ENCODE measurements at places on chromosomes 13 and 19.

DNA sequence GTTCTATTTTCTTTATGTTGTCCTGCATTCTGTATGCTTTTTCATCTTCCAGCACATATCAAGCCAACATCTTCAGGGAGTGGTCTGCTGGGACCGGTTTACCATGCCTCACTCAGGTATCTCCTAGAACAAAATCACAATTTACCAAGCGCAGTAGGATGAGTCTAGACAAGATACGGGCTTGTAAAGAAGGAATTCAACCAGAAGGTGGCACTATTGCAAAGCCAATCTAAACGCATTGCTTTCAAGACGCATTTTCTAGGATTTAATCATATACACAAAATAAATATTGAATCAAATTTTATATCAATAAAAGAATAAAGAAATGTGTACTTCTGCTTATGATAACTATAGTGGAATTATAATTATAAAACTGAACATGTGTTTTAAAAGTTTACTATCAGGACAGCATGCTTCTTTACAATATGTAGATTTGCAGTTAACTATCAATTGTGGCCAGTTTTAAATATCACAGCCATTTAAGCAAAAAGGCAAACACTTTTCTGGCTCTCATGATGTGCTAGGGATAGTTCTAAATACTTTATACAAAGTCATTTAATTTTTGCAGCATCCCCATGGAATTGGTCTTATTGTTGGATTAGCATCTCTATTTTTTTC, 16.1 kb upstream of the TPP2 start:
- no peak for DNase-seq

GRCh38 chr13:44978328-44978727, 10.9 kb downstream of the NUFIP1 start:
- no peak for DNase-seq

- no peak for DNase-seq
These were observed 822 bp downstream of the ADPRHL1 start for GRCh38 chr13:113452466-113452865.

- no peak for DNase-seq
These were observed 7.7 kb upstream of the LGALS7 start for GRCh38 chr19:38781058-38781457.

DNA sequence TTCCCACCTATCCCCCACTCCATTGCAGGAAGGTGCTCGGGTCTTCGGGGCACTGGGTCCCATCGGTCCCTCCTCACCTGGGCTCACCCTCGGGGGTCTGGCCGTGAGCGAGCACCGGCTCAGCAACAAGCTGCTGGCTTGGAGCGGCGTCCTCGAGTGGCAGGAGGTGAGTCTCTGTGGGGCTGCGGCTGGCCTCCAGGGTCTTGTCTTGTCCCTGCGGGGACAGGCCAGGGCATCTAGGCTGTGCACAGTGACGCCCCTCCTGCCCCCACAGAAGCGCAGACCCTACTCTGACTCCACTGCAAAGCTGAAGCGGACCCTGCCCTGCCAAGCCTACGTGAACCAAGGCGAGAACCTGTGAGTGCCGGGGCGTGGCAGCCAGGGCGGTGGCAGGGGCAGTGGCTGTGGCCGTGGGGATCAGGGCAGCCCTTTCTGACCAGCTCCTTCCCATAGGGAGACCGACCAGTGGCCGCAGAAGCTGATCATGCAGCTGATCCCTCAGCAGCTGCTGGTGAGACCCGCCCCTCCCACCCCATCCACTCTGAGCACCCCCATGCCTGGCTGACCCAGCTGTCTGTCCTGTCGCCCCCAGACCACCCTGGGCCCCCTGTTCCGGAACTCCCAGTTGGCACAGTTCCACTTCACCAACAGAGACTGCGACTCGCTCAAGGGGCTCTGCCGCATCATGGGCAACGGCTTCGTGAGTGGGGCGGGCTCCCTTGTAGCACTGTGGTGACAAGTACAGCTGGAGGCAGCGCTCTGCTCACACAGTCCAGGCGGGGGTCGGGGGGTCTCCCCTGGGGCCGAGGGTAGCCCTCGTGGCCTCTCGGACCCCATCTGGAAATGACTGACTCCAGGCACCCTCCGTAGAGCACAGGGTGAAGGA, 3.7 kb downstream of the PTOV1 start:
- no peak for DNase-seq

DNA sequence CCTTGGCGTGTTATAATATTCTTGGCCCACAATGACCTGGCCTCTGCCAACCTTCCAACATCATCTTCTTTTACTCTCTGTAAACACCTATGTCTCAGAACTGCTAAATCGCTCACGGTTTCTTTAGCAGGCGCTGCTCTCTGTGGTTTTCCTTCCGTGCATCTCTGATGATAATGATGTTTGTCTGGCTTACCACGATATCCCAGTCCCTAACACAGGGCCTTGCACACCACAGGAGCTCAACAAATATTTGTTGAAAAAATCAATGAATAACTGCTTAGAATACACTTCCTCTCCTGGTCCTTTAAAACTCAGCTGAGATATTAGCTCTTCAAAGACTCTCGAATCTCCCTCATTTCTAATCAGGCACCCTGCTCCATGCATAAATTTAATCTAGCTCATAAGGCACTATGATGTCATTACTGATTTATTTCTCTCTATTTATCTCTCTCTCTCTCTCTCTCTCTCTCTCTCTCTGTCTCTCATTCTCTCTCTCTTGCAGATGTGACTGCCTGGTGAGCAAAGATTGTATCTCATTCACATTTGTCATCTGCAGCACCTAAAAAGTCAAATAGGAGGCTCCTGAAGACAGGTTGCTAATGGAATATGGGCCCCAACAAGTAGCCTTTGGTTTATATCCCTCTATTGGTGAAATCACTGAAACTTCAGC, 206.4 kb downstream of the NHLRC3 start:
- DNase-seq = no peak

GRCh38 chr13:33372251-33372919, 86.8 kb upstream of the STARD13 start:
- DNase-seq = no peak

- no peak for DNase-seq
These were observed 9.5 kb upstream of the TYK2 start for GRCh38 chr19:10389863-10390262.
